Stimulated activated CD4-positive, alpha-beta T cell treated with anti-CD3 and anti-CD28 coated beads, Interleukin-1b, Interleukin-23, amount 100 ng/mL, for 1 hour (primary cell): ENCODE measurements at places on chromosomes 5 and 9.

DNA sequence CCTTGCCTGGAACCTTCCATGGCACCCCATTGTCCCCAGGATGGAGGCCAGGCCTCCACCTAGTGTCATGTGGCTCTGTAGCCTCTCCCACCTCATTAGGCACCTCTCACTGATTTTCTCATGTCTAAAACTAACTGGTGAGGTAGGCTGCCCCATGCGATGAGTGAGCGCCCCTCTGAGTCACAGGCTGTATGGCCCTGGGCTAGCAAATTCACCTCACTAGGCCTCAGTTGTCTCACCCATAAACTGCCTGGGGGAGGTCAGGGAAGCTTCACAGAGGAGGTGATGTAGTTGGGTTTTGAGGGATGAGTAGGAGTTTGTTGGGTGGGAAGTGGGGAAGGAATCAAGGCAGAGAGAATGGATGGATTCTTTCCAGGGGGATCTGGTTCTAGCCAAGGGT is 8.8 kb downstream of the RXRA start:
- no peak for DNase-seq

DNA sequence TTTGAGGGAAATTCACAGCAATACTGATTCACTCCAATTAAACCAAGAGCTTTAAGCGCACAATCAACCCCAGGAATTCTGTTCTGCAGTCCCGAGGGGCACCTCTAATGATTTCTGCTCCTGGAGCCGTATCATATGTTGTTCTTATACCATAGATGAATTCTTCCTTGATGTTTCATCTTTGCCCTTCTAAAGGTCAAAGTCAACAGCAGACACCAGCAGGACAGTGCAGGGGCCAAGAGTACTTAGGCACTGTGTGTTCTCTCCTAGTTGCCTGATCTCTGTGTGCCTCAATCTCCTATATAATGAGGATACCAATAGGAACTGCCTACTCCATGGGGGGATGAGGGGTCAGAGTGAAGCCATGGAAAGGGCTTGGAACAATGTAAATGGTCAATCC is 16.5 kb downstream of the EPB41L4B start:
- DNase-seq, result no peak

- no peak for DNase-seq
Measured at GRCh38 chr9:76873821-76874220, 32.1 kb downstream of the PRUNE2 start.

GRCh38 chr5:110275878-110276277 is 450.6 kb downstream of the TMEM232 start:
- DNase-seq, result no peak
